ENCODE measurements at places on chromosomes 11 and 22.
A peak's percentile ranks its signal among the peaks of the same experiment; 100 is the strongest.

GRCh38 chr11:2732261-2732939 is 32.6 kb upstream of the KCNQ1OT1 start:
- DNase-seq, result no peak

DNA sequence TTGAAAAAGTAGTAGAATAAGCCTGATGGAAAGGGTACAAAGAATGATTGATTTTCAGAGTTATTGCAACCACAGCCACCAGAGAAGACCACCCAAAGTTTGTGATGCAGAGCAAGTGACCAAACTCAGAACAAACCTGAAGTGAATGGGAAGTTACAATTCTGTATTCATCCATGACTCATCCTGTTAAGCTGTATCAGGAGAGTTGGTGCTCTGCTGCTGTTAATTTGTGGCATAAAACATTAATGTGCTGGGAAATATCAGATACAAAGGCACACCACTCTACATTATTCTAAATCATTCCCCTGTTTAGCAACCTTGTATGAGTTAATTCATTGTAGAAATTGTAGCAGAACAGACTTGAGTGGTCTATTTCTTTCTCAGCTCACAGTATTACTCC is 19.6 kb upstream of the PDGFD start:
- DNase-seq, result no peak

- DNase-seq, result no peak
Measured at GRCh38 chr11:114130115-114130576, 70.6 kb downstream of the ZBTB16 start.

DNA sequence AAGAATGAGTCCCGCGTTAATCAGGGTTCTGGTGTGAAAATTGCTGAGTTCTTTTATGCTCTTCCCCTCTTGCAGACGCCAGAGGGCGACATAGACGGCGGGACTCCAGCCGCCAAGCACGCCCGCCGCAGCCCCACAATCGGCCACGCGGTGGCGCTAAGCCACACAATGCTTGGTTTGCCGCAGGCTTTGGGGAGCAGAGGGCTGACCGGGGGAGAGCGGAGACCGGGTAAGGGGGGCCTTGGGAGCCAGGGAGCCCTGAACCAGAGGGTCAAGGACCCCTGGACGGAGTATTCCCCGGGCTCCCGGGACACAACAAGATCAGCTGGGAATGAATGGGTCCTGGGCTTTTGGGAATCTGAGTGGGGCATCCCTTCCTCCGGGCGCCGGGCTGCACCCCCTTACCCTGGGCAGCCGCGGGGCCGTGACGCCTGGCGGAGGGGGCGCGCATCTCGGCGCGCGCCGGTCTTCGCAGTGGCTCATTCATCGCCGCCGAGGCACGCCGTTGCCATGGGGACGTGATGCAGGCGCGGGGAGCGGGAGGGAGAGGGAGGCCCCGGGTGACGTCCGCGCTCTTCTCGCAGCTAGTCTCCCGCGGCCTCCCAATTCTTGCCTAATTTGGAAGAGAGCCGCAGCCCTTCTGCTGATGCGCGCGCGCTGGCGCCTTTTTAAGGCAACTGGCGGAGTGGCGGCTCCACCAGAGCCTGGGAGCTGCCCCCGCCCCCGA is 12.2 kb upstream of the NPAS4 start:
- peak; percentile 88 for DNase-seq

DNA sequence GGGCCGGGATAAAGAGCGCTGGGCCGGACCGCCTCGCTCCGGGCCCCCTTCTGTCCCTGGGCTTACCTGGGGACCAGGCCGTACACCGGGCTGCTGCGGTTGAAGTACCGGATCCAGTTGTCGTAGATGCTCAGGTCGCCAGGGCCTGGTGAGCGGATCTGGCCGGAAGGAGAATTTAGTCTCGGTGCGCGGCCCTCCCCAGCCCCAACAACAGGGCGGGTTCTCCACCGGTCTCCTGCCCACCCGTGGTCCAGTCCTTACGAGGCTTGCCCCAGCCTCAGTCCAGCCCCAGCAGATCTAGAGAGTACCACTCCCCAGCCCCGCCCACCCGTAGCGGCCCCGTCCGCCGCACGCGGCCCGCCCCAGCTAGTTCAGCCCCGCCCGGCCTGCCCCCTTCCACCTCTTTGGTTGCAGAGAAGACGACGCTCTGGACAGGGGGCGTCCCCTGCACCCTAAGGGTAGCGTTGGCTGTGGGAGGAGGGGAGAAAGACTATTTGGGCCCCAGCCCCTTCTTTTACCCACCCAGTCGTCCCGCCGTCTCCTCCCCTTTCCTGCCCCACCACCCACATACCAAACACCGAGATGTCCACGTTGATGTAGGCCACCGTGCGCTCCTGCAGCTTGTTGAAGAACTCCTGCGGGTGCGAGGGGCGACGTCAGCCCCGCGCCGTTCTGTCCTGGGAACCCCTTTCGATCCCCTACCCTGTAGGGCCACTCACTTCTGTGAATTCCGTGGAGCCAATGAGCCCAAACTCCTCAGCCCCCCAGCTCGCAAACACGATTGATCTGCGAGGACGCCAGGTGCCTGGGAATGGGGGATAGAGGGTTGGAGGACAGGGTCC is 6.8 kb downstream of the SAC3D1 start:
- DNase-seq, result no peak

- DNase-seq, result no peak
Measured at GRCh38 chr11:96459751-96460150, 69.9 kb downstream of the JRKL start.

GRCh38 chr11:90447618-90448017 is 224.8 kb upstream of the CHORDC1 start:
- DNase-seq, result no peak

- no peak for DNase-seq
Measured at GRCh38 chr11:114171257-114172054, 111.9 kb downstream of the ZBTB16 start.

GRCh38 chr11:8785998-8786397 is 103.4 kb downstream of the RPL27A start:
- no peak for DNase-seq

DNA sequence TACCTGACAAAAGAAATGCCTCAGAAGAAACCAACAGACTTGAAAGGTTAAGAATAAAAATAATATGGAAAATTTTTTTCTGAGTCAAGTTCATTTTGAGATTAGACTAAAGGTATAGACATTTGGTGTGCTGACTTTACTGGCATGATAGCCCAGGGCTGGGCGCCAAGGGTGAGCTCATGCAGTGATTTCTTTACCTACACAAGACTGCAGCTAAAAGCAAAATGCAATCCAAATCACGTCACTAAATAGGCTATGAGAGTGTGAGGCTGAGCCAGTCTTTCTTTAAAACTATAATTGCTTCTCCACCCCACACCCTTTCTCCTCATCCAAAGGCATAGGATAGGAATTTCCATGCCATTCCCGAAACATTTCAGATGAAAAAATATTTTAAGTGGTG is 196.5 kb downstream of the FAM76B start:
- no peak for DNase-seq
